ENCODE measurements at places on chromosomes 1 and 21. TPM values are rescaled to one million over a fixed set of nuclear protein-coding genes. Genes with fewer than 3 reads are reported as not detected.

DNA sequence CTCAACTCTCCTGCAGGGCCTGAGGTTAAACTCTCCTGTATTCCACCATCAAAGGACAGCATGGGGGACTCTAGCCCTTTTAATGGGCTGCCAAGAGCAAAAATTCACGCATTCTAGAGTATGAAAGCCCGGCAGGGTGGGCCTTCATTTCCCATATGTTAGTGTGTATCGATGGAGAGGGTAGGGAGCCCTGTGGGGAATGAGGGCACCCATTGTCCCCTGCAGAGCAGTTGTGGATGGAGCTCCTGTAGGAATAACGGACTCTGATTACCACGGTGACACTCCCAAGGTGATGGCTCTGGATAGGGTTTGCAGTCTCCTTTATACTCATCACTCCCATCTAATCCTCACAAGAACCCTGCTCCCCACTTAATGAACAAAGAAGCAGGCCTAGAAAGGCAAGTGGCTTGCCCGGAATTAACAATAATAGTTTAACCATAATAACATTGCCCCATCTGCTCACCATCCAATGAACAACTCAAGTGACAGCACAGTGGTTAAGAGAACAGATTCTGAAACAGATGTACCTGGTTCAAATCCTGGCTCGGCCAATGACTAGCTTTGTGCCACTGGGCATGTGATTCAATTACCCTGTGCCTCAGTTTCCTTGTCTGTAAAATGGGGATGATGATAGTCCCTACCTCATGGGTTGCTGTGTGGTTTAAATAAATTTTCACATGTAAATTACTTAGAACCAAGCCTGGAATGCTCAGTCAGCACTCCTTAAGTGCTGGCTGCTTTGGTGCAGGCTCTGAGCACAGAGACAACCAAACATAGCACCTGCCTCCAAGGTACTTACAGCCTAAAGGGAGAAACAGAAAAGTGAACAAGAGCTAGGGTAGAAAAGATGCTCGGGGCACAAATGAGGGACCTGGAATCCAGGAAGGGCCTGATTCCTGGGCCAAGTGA is 29.0 kb downstream of the HIVEP3 start:
- no peak for DNase-seq

Gene CLCA4
- not detected for total RNA-seq

DNA sequence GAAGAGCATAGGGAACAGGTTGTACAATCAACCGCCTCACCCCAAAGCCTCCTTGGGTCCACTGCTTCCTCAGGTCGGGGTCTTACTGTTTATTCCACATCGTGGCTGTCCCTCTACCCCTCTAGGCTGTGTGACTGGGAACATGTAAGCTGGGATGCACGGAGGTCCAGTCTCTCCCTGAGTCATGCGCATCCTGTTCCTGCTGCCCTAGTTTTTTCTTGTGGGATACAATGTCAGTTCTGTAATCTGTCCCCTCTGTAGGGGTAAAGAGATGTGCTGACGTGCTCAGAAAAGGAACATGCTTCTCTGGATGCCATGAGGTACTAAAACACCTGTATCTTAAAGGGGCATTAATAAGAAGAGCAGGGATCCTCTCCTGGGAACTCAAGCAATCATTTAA is 66.2 kb downstream of the SLC45A1 start:
- DNase-seq = peak; percentile 77

GRCh38 chr1:10941891-10942541 is 70.4 kb upstream of the TARDBP start:
- peak; percentile 58 for DNase-seq

- DNase-seq = no peak
Measured at GRCh38 chr1:91797164-91797563, 88.8 kb downstream of the TGFBR3 start.

DNA sequence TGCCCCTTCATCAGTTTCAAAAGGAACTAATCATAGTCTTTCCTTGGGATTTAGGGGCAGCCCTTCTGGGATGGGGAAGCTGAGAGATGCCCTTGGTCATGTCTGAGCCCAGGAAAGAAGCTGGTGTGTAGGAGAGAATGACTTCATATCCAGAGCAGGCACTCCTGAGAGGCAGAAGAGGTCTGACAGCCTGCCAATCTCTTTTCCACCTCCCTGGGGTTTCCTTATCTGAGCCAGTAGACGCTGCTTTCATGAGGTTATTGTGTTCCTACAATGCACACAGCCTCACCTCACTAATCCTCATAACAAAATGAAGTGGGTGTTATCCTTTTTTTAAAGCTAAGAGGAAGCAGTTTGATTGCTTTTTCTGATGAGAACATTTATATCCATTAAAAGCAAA is 14.1 kb downstream of the ROR1 start:
- no peak for DNase-seq

DNA sequence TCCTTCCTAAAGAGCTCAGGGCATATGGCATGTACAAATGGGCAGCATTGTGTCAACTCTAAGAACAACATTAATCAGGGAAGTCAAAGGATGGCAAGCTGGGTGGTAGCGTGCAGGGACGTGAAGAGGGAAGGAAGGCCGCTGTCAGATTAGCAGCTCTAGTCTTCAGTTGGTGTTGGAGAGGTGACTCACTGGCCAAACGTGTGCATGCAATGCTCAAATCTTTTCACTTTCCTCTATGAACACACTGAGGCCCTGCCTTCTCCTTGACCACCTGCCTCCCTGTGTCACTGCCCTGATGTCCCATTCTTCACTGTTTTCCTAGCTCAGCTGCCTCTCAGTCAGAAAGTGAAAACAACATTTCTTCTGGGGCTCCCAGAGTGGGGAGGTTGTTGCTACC is 5.9 kb upstream of the PIGR start:
- no peak for DNase-seq

DNA sequence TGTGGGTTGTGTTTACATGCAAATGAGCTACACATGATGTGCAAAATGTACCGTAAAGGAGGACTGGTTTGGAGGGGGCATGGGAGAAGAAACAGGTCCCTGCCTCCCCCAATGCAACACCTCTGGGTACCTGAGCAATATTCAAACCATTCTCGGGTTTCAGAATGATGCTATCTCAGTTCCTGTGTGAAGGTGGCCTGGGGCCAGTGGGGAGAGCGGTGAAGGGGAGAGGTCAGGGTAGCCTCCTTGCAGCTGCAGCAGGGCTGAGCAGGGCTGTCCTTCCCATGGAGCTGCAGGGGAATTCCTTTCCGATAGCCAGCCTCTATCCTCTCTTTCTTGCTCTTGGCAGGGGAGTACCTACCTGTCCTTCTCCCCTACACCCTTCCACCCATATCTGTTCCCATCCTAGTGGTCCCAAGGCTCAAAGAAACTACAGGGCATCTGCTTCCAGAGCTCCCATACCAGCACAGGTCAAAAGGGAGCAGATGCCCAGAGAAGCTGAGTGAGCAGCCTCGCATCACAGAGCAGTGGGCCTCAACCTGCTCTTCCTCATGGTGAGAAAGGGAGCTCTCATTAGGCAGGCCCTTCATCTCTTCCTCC is 11.9 kb downstream of the MEF2D start:
- DNase-seq = no peak

Data from dermis blood vessel endothelial cell (primary cell).